ENCODE measurements at places on chromosomes 5 and 9.

GRCh38 chr9:35673132-35674024 is at the start of gene CA9:
TSS of gene CA9 (plus strand) at chr9:35673928. CDS start at chr9:35673960, 32 bp downstream.
- no peak for DNase-seq

DNA sequence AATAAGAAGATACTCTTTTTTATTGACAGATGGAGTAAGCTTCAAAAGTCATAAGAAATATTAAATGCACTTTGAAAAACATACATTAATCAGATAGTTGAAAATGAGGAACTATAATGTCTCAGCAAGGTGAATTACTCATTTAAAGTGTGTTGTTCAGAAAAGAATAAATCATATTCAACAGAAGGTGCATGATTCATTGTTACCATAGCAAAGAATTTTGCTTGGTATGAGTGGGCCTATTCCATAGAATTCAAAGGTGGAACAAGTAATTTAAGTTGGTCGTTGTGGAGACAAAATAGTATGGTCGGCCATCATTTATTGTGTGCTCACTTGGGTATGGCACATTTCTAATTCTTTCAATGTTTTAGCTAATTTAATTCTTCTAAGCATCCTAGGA is 1920.2 kb upstream of the CDH9 start:
- no peak for DNase-seq

DNA sequence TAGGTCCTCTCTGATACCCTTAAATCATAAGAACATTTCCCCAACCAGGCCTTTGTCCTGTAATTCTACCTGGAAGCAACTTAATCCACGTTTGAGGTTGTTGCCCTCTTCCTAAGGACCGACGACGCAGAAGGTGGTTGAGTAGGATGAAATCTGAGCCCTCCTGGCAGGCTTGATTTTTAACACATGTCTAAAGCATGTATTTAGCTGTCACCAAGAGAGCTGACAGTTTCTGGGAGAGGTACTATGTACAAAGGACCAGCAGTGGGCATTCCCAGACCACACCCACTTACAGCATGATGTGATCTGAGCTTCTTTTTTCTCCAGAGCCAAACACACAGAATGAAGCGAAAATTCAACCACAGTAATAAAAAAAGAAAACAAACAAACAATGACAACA is 260.9 kb downstream of the SH3GL2 start:
- no peak for DNase-seq

DNA sequence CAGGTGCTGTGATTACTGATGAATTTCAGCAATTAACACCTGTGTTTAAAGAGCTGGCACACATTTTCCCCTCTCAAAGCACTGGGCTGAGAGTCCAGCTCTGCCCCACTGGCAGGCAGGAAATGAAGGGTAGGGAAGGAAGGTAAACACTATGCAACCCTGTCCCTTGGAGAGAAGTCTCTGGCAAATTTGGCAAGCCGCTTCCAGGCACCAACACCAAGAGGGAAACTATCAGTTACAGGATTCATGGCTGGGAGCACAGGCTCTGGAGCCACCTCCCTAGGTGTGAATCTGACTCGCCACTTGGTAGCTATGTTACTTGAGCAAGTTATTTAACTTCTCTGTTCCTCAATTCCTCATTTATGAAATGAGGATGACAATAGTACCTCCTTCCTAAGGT is 3.3 kb downstream of the ANKS6 start:
- DNase-seq: no peak

GRCh38 chr5:120372899-120373298 is 91.2 kb upstream of the PRR16 start:
- DNase-seq: no peak

DNA sequence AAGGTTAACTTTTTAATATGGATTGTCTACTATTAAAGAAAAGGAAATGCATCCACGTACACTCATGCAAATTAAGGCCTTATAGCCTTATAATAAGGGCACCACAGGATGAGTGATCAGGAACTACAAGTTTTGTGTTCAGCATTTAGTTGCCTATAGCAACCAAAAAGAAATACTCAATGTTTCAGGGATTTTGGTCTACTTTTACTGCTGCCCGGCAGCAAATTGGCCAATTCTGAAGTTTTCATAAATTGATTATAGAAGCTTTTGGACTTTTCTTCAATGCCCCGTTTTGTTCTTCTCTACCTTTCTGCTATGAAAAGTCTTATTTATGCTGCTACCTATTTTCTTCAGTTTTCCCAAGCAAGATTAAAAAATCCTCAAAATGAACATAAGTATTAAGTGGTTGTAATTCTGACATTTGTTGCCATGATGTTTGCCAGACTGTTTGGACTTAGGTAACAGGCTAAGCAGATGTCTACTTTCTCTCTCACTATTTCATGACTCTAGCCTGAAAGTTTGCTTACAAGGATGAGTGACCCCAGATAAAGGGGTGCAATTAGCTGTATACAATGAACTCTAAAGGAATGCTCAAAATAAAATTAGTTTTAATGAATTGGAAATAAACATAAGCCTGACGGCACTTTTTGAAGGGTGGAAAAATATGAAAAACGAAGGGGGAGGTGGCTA is 391.5 kb upstream of the DAB2 start:
- DNase-seq: no peak

- DNase-seq: peak; percentile 26
These were observed 1.8 kb upstream of the NTRK2 start for GRCh38 chr9:84667571-84668195.

DNA sequence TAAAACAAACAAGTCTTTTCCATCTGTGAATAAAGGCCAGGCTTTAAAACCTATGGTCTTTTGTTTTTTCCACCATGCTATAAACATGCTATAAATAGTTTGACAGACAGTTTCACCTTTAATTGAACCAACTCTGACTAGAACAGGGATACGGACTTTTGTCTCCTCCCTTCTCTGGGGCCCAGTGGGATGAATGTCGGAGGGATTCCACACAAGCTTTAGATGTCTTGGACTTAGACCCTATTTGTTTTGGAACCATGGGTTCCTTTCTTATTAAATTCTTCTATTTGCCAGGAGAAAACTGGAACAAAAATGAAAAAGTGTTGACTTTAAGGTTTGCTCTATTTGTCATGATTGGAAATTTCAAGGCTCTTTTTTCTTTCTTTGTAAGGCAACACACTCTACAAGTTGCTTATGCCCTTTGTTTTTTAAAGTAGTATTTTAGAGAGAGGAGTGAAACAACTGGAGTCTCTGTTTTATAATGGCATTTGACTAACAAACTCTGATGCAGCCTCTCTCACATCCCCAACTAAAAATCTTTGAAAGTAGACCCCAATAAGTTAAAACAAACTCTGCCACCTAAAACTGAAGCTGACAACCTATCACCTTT is 145.3 kb downstream of the MLLT3 start:
- DNase-seq: no peak

DNA sequence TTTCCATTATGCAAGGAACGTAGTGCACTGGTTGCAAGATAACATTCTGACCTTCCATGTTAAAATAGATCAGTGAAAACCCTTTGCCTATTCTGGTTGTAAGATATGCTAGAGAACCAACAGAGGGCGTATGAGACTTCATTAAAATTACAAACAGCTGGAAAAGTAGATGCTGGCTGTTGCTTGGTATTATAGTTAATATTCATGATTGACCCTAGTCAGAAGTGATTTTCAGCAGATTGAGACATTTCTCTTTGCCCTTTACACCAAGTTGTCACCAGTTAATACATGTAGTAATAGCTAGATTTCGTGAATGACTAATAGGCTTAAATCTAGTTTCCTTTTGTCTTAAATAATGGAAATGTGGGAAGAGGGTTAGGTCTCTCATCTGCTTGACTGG is 13.8 kb upstream of the FGF18 start:
- DNase-seq: peak; percentile 11

DNA sequence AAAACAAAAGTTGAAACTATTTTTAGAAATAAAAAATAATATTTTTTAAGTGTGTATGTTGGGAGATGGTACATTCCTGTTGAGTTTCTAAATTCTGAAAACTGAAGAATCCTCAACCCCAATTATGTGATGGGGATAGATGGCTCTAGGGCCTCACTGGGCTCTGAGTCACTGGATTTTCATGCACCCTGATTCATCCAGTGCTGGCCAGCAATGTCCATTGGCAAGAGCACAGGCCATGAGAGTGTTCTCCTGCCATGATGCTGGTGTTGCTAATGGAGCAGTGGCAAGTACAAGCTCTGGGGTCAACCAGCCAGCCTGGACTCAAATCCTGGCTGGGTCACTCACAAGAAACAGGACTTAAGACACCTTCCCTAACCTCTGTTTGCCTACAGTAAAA is 23.3 kb downstream of the SMIM23 start:
- no peak for DNase-seq

- no peak for DNase-seq
These were observed 295.9 kb downstream of the NFIB start for GRCh38 chr9:14018081-14018480.

DNA sequence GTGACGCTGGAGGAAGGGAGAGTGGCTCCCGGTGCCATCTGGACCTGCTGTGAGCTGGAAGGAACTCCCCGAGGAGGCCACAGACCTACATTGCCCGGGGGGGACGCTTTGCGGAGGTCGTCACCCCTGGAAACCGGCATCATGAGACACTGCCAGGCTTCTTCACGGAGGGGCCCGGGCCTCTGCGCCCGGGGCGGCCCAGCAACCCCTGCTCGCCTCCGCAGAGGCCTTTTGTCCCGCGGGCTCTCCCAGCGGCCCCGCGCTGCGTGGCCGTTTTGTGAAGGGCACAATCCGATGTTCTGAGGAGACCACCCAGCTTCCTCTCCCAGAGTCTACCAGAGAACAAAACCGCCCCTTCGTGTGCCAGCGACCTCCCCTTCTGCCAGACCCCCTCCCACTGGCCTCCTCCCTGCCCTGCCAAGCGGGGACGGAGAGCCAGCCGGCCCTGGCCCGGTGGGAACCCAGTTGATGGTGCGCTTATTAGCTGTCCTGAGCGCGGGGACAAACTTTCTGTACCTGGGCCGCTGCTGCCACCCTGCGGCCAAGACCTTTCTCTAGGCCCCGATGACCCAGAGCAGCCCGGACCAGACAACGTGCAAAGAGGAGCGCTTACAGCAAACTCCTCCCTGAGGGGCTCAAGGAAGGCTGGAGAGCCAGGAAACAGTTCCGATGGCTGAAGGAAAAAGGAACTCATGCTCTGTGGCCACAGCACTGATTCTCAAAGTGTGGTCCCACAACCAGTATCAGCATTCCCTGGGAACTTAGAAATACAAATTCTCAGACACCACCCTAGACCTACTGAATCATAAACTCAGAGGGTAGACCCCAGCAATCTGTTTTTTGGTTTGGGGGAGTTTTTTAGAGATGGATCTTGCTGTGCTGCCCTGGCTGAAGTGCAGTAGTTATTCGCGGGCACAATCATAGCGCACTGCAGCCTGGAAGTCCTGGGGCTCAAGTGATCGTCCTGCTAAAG is 86.7 kb downstream of the SLC1A3 start:
- no peak for DNase-seq

- no peak for DNase-seq
These were observed 37.6 kb downstream of the DUSP1 start for GRCh38 chr5:172733131-172733973.

DNA sequence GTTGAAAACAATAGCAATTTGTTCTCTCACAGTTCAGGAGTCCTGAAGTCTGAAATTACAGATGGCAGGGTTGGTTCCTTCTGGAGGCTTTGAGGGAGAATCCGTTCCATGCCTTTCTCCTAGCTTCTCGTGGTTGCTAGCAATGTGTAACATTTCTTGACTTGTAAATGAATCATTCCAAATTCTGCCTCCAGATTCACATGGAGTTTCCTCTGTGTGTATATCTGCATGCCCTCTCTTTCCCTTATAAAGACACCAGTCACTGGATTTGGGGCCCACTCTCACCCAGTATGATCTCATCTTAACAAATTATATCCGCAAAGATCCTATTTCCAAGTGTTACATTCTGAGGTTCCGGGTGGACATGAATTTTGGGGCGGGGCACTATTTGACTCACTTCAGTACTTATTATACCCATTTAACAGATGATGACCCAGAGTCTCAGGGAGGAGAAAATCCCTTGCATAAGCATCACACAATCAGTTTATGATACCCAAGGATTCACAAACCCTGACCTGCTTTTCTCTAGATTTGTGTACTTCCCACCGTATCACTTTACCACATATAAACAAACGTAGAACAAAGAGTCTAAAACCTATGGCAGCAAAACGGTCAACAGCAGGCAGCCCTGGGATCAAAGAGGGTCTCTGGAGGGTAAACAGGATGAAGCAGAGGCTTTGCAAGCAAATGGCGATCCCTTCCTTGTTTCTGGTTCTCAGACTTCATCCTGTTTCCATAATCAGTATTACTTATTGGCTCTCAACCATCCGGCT is 93.7 kb downstream of the C9orf152 start:
- DNase-seq: no peak

GRCh38 chr5:93062548-93062947 is 518.5 kb downstream of the NR2F1-AS1 start:
- DNase-seq: no peak

DNA sequence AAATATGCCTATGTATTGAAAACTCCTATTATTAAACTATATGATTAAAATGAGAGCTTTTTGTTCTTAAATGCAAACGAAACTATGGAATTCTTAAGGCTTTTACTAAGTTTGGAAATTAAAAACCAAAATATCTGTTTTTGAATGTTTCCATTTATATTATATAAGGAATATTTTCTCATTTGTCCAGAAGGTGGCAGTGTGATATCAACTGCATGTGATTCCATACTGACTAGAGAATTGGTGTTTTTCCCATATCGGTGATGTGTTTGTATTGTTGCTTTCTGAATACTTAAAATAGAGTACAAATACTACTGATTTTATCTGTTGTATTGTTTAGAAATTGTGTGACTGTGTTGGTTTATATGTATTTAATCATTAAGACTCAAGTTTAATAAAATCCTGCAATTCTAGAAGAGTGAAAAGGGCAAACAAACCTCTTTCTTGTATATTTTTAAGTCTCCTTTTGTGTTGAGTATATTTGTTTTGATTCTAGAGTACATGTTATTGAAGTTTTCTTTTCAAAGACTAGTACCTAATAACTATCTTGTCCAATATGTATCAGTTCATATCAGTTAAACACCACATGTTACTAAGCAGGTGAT is 320.8 kb downstream of the CCDC171 start:
- DNase-seq: peak; percentile 64

DNA sequence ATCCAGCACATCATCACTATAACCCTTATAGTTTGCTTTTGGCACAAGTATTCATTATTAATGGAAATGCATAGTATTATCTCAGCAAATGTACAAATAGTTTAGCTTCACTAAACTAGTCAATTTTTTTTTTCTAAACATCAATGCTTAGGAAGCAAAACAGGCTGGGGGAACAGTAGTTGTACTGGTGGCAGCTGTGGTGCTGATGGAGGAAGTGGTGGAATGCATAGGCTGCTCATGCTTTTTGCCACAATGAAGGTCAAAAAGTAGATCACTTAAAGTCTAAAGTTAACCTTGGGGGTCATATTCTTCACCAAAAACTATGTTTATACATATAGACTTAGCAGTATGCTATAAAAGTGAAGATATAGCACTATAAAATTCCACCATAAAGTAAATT is 36.3 kb upstream of the CDKN2B start:
- no peak for DNase-seq

DNA sequence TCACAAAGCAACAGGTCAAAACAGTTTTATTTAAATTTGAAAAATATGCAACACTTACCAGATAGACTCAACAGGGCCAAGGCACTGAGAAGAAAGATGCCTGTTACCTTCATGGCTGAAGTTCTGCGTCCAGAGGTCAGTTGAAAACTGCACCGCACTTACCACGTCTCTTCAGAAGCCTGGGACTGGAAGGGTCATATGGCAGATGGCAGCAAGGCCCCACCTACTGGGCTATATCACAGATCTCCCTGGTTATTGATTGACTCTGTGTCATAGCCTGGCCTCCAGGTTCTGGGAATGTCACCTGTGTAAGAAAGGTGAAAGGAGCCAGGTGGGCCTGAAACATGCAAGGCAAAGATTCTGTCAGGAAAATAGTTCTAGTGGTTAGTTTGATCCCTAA is at the start of gene SPINK1:
Gene SPINK1 (minus strand): TSS at position 207 of the 400 bp plus-strand sequence. CDS start 94 bp downstream, at position 113.
- DNase-seq: no peak

GRCh38 chr9:107348836-107349235 is 65.8 kb downstream of the RAD23B start:
- no peak for DNase-seq
